Tibial artery (tissue), 4 donors: ENCODE measurements at places on chromosomes 6 and 20.

- no peak for DNase-seq
Measured at GRCh38 chr20:49976542-49976941, 6.2 kb upstream of the SNAI1 start.

GRCh38 chr20:63895952-63896263, 982 bp downstream of the DNAJC5 start:
- no peak for DNase-seq

DNA sequence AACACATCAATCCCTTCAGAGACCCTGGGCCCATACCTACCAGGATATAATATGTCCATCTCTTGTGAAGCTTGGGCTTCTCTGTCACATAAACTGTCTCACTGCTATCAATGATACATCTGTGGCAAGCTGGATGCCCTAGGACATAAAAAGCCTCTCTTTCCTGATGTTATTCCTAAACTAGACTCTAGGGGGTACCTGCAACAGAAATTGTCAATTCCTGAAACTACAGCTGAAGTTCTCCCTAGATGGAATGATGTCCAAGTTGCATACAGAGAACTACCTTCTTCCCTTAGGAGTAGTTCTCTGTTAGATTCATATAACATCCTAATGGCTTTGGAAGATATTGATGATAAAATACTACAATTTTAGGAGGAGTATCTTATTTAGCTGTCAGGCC, 35.8 kb downstream of the TBX18 start:
- DNase-seq = no peak

GRCh38 chr6:148177589-148178233, 164.9 kb upstream of the SASH1 start:
- DNase-seq = peak; percentile 76

DNA sequence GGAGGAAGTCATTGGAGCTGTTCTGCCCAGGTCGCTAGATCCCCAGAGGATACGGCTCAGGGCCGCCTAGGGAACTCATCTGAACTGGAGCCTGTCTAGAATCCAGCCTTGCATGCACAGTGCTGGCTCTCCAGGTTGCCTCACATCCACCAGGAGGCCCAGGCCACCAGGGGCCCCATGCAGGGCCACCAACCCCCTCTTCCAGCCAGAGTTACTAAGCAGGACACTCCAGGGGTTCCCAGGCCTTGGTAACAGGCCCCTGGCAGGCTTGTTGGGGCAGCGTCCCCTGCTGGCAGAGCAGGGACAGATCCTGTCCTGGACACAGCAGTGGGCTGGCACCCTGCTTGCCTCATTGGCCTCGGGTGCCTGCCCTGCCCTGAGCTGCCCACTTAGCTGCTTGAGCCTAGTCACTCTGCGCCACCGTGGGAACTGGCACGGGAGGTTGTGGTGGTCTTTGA, 35.3 kb downstream of the EFCAB8 start:
- DNase-seq = no peak

- DNase-seq = no peak
Measured at GRCh38 chr20:6914986-6915385, 147.5 kb downstream of the BMP2 start.

- DNase-seq = no peak
Measured at GRCh38 chr6:136655239-136656014, 105.2 kb upstream of the MAP7 start.

- DNase-seq = no peak
Measured at GRCh38 chr6:154166140-154166539, 127.1 kb downstream of the OPRM1 start.

GRCh38 chr6:123306334-123306733, 310.3 kb downstream of the CLVS2 start:
- DNase-seq = no peak

DNA sequence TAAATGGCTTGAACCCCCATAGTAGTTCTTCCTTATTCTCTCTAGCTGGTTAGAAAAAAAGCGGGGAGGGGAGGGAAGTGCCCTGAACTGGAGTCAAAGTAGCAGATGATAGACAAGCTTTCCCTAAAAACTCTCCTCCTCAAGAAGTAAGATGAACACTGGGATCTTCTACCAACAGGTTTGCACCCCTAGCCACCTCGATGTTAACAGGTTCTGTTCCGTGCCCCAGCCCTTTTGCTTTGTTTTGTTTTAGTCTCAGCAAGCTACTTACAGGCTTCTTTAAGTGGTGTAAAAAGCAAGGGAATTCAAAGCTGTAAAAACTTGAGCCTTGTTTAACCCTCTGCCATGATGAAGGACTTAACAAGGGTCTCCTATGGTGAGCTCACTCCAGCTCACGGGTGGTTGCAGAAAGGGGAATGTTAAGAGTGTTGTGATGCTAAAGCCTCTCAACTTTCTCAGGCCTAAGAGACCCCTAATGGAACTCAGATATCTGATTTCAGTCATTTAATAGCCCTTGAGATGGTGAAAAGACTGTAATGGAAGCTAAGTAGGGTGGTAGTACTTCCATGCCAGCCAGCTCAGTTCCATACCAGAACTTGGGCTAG, 106.0 kb downstream of the FOXO3 start:
- DNase-seq = no peak

- no peak for DNase-seq
Measured at GRCh38 chr20:3209257-3209945, at the start of gene ITPA. ITPA (plus strand) TSS chr20:3209498; CDS start chr20:3209552, 54 bp downstream.

- DNase-seq = no peak
Measured at GRCh38 chr6:4224067-4224978, 88.9 kb upstream of the ECI2 start.

- DNase-seq = no peak
Measured at GRCh38 chr6:162773996-162774395, 46.2 kb downstream of the PACRG start.

- DNase-seq = no peak
Measured at GRCh38 chr20:46394872-46395760, 11.3 kb downstream of the ELMO2 start.

- no peak for DNase-seq
Measured at GRCh38 chr6:50264995-50265571, 215.4 kb upstream of the DEFB112 start.

DNA sequence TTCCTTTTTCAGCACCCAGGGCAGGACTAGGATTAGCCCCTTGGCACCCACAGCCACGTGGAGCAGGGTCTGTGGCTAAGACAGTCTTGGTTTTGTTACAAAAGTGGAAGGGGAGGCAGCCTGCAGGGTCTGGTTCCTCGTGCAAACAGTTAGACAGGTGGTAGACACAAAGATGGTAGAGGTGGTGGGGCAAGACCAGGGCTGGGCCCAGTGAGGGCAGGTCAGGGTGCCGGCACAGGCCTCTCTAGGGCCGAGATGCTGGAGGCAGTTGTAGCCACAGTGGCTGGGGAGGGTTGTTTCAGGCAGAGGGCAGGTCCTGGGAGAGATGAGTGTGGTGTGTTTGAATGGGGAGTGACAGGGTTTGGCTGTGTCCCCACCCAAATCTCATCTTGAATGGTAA, 161.6 kb downstream of the SMOC2 start:
- DNase-seq = peak; percentile 37

DNA sequence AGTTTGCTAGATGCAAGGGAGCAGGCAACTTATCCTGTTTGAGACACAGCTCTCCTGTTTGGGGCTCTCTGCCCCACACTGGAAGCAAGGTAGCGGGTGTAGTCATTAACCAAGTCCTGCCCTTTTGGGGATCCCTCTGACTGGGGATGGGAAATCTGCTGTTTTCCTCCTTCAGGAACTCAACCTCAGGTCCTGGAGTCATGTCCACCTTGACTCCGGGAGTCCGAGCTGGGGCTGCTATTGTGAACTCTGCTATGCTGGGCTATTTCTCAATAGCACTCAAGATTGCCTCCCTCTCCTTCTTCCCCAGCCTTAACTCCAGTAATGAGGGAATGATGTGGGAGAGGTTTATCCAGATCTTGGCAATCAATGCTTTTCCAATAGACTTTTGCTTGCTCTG, 54.1 kb upstream of the CHD6 start:
- DNase-seq = no peak

- DNase-seq = no peak
Measured at GRCh38 chr20:8062756-8063155, 43.2 kb upstream of the TMX4 start.

- no peak for DNase-seq
Measured at GRCh38 chr20:33475381-33476152, 14.3 kb upstream of the CBFA2T2 start.

GRCh38 chr6:74889635-74890034, 316.2 kb downstream of the COL12A1 start:
- DNase-seq = no peak

DNA sequence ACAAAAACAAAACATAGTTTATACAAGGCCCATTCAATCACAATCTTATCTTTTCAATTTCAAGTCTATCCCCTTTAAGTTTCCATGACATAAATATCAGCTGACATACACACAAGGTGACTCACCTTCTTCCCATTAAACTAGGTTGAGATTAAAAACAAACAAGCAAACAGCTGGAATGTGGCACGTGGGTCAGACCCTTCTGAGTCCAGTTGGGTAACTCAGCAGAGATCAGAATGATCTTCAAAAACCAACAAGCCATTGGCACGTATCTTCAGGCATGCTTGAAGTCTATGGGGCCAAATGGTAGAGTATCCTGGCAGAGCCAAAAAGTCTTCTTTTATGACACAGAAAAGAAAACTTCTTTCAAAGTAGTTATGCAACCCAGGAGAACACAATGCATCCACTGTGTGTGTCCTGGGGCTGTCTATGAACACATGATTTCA, 603.5 kb upstream of the CITED2 start:
- peak; percentile 70 for DNase-seq

- no peak for DNase-seq
Measured at GRCh38 chr20:37749218-37749617, 55.4 kb downstream of the CTNNBL1 start.

DNA sequence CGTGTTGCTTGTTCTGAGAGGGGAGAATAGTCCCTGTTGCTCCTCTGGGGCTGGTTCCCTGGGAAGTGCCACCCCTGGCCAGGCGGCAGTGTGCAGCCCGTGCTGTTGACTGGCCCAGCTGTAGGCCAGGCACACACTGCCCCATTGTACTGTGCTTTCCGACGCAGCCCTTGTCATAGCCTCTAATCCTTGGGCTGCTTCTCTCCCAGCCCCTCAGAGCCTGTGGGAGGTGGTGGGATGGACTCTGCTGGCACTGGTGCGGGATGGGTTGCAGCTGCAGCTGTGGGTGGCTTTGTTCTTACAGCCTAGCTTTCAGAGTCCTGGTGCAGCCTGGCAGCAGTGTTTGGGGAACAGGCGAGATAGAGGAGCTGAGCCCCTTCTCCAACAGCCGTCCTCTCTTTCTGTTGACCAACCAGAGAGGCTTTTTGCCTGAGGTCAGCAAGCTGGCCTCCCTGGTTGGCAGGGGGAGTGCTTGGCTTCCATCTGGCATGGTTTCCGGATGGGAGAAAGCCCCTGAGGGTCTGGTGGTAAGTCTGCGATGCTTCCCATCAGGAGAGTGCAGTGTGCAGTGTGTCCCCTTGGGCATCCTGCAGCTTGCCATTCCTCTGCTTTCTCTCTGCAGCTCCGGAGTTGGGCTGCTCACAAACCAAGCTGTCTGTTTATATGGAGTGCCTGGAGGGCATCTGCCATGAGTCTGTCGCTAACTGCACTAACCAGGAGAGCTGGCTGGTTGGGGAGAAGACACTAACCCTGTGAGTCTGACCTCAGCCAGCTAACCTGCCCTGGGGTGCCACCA, 12.1 kb downstream of the TJAP1 start:
- no peak for DNase-seq

- no peak for DNase-seq
Measured at GRCh38 chr6:81634155-81634880, 118.2 kb downstream of the TENT5A start.

DNA sequence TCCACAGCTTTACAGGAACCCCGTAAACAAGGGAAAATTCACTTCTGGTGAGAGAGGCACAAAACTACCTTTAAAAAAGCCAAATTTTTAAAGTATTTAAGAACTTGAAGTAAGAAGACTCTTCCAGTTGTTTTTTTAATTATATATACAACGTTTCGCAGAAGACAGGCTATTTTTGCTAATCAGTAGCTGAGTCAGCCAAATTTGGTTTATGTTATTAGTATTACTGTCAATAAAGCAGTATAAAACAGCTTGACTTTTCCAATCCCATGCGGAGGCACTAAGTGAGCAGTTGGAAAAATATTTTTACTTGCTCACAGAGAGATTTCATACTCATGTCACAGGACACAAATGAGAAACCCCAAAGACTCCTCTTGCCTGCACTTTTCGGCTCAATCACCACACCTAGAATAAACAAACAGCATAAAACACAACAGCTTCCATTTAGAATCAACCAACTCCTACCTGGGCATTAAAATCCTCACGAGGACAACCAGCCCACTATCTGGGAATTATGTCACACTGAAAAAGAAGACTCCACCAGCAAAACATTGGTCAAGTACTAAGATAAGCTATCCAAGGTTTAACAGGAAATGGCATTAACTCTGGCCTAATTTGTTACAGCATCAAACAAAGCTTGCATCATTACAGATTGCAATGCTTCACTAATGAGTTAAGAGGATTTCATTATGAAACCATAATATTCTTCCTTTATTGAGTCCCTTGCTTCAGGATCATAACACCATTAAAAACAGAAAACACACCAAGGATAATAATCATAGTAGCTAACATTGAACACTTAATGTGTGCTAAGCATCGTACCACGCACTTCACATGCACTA, 26.3 kb downstream of the ELOVL5 start:
- DNase-seq = no peak

DNA sequence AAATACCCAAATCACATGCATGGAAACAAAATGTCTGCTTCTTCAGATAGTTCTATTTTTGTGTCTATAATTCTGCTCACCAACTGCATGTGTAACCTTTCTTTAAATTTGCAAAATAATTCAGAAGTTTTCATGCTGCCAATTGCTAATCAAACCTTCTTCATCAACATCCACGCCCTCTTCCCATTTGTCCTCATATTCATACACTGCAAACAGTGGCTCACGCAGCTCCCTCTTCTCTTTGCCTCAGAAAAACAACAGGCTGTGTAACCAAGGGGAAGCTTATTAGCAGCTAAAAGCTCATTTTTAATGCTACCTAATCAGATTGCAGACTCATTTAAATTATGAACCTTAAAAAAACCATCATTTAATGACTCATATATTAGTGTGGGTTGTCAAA, 555.0 kb upstream of the EPHA7 start:
- no peak for DNase-seq

GRCh38 chr6:34671367-34671766, 25.2 kb downstream of the ILRUN start:
- no peak for DNase-seq

- DNase-seq = no peak
Measured at GRCh38 chr6:257031-257725, 35.1 kb upstream of the DUSP22 start.
